ENCODE measurements at places on chromosomes 7 and 10.

DNA sequence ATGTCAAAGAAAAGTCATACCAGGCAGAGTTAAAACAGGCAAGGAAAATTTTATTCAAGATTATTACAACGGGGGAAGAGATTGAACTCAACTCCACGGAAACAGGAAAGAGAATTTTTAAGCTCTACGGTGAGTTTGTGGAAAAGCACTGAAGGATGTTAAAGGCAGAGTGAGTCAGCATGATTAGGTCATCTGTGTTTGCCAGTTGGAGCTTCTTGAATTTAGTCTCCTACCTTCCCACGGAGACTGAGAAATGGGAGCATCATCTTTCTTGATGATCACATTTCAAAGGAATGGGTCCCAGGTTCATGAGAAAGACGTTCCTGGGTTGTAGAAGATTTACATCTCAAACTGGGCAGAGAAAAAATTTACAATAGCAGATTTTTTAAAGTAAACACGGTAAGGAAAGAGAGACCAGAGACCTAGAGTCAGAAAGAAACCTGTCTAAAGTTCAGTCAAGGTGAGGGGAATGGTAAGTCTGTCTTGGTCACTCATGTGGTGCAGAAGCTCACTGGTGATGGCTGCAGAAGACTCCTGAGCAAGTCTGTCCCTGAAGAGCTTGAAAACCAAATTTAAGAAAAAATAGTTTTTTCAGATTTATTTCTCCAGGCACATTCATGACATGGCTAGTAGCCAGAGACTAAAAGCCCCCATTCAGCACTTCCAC, 516.9 kb upstream of the LRRN3 start:
- DNase-seq = no peak

- no peak for DNase-seq
These were observed 80.4 kb upstream of the CALN1 start for GRCh38 chr7:72492461-72493065.

GRCh38 chr10:33290321-33291052, 44.0 kb downstream of the NRP1 start:
- DNase-seq = no peak

DNA sequence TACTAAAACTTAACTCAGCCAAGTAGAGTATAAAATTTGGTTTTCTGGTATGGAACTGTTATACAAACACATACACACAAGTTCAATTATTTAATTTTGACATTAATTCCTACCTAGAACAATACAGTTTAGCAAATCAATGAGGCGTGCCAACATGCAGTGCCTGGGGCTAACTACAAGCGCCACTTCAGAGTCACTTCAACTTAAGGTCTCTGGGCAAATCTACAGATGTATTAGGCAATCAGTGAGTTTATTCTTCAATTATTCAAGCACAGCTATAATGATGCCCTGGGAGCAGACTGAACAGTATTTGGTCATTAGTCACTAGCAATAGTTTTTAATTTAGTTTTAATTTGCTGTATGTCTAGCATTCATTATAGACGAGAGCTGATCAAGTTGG, 51.6 kb downstream of the HIBADH start:
- DNase-seq = no peak

GRCh38 chr7:32869716-32870115, 21.8 kb downstream of the KBTBD2 start:
- no peak for DNase-seq

DNA sequence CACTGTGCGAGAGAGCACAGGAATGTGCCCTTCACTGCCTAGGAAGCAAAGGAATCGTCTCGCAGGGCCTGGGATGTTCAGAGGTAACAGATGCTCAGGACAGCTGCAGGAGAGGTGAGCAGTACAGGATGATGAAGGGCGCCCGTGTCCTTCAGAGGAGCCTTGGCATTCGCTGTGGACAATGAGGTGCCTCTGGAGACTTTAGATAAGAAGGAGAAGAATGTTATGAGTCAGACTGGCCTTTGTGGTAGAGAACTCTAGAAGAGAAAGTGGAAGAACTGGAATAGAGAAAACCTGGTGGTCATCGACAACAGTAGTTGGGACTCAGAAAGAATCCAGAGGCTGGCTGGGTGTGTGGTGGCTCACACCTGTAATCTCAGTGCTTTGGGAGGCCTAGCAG, 64.4 kb upstream of the LEP start:
- no peak for DNase-seq
